ENCODE measurements at places on chromosomes 7 and 10.

- no peak for DNase-seq
Measured at GRCh38 chr7:3067193-3067592, 23.5 kb upstream of the CARD11 start.

DNA sequence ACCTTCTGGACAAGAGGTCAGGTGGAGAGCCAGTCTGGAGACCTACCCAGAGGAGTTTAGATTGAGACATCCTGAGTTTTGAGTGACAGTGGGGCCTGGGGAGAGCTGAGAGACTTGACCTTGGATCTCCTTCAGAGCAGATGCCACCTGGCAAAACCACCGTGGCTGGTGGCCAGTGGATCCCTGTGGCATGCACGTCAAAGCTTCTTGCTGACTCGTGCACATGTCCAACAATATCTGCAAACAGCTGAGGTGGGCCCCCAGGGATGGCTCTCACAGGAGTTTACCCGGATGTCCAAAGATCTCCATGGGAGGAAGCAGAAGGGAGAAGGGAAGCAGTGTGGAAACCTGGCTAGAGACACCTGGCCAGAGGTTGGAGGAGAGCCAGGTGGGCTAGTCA, 230.5 kb downstream of the FANK1 start:
- DNase-seq: no peak

GRCh38 chr10:63767138-63767801, 246.1 kb downstream of the REEP3 start:
- no peak for DNase-seq

- DNase-seq: peak; percentile 50
Measured at GRCh38 chr10:69451209-69451783, at the start of gene TSPAN15. Gene TSPAN15 (plus strand): TSS chr10:69451465. CDS start chr10:69451595, 130 bp downstream.

GRCh38 chr10:35466170-35466569, 129.9 kb downstream of the CCNY start:
- no peak for DNase-seq

- no peak for DNase-seq
Measured at GRCh38 chr10:71187600-71187999, 24.8 kb upstream of the UNC5B start.

- no peak for DNase-seq
Measured at GRCh38 chr10:24494236-24494635, 229.5 kb downstream of the ARHGAP21 start.

DNA sequence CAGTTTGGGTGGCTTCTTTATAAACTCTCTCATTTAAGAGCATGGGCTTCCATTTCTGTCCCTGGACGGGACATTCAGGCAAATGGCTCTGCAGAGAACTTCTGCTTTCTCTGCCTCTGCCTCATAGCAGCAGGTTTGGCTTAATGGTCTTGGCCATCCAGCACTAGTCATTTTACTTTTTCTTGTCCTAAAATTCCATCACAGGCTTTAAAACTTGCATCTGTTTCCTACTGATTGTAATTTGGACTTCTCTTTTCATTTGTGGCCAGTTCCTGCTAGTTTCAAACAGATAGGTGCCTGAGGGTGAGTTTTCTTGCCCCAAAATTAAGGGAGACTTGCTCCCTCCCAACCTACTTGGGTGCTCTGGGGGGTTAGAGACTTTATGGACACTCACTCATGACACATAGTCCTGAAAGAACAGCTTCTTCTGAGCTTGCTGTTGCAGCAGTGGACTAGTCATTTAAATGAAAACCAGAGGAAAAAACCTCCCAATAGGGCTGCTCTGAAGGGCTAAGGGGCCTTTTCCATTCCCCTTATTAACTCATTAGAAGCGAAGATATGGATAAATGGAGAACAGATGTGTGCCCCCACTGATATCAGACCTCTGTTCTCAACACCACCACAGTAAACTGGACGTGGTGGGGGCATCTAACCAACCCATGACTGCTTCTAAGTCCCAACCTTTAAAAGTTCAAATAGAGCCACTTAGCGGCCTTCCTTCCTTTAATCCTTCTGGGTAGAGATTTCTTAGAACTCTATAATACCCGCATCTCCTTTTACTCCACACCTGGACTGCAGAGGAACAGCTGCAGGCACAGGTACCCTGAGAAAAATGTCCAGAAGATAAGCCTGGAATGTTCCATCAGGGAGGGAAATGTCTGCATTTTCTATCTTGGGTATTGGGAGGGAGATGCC, 38.8 kb downstream of the SVOPL start:
- DNase-seq: no peak

DNA sequence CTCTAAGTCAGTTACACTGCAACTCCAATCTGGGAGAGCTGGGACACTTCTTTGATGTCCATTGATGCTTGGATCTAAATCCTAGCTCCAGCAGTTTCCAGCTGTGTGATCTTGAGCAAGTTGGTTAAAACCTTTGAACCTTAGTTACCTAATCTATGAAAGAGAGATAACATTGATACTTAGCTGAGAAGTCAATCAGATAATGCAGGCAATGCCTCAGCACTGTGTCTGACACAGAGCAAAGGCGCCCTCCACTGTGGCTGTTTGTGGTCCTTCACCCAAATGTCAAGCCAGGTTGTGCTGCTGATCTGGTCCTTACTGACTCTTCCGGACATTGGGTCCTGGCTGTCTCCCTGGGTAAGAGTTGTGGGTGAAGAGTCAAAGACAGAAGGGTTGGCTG, 20.2 kb downstream of the DNTT start:
- no peak for DNase-seq

GRCh38 chr7:139490130-139490529, 6.7 kb upstream of the KLRG2 start:
- DNase-seq: peak; percentile 58

DNA sequence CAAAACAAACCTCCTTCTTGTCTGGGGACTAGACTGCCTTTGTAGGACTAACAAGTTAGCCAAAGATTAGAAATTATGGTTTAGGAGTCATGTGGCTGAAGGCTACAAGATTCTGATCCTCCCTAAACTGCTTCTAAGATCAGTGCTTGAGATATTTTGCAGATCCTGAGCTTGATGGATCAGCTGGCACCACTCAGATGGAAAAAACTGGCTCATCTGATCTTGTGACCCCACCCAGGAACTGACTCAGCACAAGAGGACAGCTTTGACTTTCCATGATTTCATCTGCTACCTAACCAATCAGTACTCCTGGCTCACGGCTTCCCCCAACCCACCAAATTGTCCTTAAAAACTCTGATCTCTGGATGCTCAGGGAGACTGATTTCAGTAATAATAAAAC, 271.5 kb upstream of the TAC1 start:
- DNase-seq: no peak

- DNase-seq: no peak
Measured at GRCh38 chr7:45660201-45660900, 86.2 kb downstream of the ADCY1 start.

- no peak for DNase-seq
Measured at GRCh38 chr10:30231071-30231652, 117.9 kb downstream of the MTPAP start.

DNA sequence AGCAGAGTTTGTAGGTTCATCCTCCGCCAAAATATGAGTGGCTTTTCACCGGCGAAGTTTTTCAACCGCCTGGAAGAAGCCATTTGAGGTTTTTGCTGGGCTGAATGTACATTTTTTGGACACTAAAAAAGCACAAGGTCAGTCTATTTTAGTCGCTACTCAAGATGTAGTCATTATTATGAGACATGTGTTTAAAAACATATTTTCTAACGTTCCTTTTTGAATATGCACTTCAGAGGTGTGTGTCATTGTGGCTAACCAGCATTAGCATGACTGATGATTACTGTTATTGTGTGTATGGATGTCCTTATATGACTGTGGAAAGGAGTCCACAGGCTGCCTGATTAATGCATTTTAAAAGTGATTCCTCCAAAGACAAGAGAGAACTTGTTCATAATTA, 605.4 kb downstream of the INHBA start:
- no peak for DNase-seq

GRCh38 chr7:80517282-80517747, 5.5 kb upstream of the GNAT3 start:
- no peak for DNase-seq

DNA sequence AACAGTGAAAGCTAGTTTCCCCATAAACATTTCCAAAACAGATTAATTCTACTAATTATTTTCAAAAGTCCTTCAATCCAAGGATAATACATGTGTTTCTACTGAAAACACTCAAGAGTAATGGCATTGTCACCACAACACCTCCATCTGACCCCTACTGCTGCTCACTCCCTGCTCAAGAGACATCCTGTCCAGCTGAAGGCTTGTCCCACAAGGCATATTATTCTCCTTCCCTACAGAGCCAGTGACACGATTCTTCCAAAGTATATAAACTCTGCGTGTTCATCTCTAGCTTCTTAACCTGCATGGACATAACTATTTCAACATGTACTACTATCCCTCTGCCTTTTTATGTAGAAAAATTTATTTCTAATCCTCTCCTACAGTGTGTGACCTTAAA, 182.1 kb downstream of the CPEB3 start:
- DNase-seq: no peak

GRCh38 chr10:3996697-3997096, 211.7 kb upstream of the KLF6 start:
- DNase-seq: no peak

DNA sequence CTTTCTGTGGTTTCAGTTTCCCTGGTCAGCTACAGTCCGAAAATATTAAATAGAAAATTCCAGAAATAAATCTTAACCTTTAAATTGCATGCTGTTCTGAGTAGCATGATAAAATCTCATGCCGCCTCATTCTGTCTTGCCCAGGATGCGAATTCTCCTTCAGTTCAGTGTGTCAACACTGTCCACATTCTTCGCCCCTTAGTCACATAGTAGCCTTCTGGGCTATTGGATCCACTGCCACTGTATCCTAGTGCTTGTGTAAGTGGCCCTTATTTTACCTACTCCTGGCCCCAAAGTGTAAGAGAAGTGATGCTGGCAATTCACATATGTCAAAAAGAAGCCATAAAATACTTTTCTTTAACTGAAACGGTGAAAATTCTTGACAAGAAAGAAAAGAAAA, 129.6 kb downstream of the ZWINT start:
- no peak for DNase-seq

GRCh38 chr7:143492043-143492471, 14.4 kb downstream of the TAS2R41 start:
- DNase-seq: no peak

GRCh38 chr7:111678281-111678680, 116.0 kb upstream of the IMMP2L start:
- DNase-seq: no peak

DNA sequence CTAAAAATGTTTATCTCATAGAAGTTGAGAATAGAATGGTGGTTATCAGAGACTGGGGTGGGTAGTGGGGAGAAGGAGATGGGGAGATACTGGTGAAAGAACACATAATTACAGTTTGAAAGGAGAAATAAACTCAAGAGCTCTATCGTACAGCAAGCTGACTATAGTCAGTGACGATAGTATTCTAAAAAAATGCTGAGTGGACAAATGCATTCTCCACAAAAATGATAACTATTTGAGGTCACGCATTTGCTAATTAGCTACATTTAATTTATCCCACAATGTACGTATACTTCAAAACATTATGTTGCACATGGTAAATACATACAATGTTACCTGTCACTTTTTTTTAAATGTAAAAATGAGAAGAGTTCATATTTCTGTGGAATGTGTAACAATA, 507.7 kb downstream of the CALN1 start:
- DNase-seq: no peak

All from DMS79 (cell line).